Left colon (tissue), 2 donors: ENCODE measurements at places on chromosomes 5 and 9. TPM values are rescaled to one million over a fixed set of nuclear protein-coding genes. Genes with fewer than 3 reads are reported as not detected.
A peak's percentile ranks its signal among the peaks of the same experiment; 100 is the strongest.

Gene LVRN
- total RNA-seq: 2.8 TPM

Gene HTR4
- total RNA-seq: 19.0 TPM

Gene NTRK2
- 2.5 TPM for total RNA-seq

Gene DOCK8
- total RNA-seq: 10.3 TPM

- no peak for DNase-seq
Observed at GRCh38 chr5:78858364-78858763, 126.7 kb downstream of the ARSB start.

DNA sequence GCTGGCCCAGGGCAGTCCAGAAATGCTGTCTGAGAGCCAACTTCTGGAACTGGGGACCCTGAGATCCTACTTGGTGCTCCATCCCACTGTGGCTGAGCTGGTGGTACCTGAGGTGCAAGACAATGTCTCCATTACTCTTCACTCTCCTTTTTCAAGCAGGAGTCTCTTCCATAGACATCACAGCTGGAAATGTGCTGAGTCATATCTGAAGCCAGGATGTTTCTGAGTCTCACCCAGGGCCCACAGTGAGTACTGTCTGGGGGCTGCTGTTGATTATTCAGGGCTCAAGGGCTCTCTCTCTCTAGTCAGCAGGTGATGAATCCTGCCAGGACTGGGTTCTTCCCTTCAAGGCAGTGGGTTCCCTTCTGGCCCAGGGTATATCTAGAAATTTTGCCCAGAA, 145.2 kb upstream of the TAS2R1 start:
- no peak for DNase-seq

DNA sequence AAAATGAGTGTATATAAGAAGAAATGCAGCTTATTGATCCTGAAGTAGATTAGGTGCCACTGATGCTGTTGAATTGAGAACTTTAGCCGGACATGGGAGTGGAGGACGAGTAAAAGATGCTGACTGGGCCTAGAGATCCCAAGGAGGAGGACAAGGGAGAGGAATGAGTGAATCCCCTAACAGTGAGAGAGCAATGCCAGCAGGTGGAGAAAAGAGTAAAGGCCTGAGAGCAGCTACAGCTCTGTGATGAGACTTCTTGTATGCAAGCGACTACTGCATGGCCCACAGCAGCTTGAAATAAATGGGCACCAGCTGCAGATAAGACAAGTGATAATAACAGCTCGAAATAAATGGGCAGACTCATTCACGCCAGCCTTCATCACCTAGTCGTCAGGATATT, 44.5 kb upstream of the JMY start:
- DNase-seq: no peak

GRCh38 chr9:136617746-136618579, 44.8 kb upstream of the EGFL7 start:
- peak; percentile 63 for DNase-seq

- no peak for DNase-seq
Observed at GRCh38 chr5:168137265-168137664, 154.2 kb upstream of the WWC1 start.

- peak; percentile 46 for DNase-seq
Observed at GRCh38 chr9:92669527-92669889, 423 bp downstream of the IPPK start.

- no peak for DNase-seq
Observed at GRCh38 chr5:112183874-112184273, 235.2 kb downstream of the EPB41L4A start.

DNA sequence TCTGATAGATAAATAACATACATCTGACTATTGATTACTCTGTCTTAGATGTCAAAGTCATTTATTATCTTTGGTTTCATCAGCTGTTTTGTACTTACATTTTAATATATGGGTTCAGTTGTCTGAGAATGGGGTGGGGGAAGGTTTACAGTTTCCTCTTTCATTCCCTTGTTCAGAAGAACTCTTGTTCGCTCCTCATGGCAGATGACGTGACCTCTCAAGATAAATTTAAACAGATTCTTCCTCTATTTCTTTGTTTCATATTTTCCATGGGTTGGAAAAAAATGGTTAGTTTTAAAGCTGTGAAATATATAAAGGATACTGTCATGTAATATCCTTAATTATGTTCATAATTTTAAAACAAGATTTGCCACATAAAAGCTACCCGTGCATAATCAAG, 61.4 kb downstream of the TSSK1B start:
- DNase-seq: no peak

- no peak for DNase-seq
Observed at GRCh38 chr5:102200861-102201260, 95.2 kb downstream of the SLCO4C1 start.

GRCh38 chr5:38719403-38719802, 126.4 kb upstream of the OSMR start:
- no peak for DNase-seq

- no peak for DNase-seq
Observed at GRCh38 chr5:131810510-131811249, 13.9 kb upstream of the FNIP1 start.

- DNase-seq: no peak
Observed at GRCh38 chr5:17806818-17807468, 172.7 kb downstream of the TAF11L14 start.

- no peak for DNase-seq
Observed at GRCh38 chr5:178404987-178405386, 172.4 kb upstream of the PHYKPL start.

DNA sequence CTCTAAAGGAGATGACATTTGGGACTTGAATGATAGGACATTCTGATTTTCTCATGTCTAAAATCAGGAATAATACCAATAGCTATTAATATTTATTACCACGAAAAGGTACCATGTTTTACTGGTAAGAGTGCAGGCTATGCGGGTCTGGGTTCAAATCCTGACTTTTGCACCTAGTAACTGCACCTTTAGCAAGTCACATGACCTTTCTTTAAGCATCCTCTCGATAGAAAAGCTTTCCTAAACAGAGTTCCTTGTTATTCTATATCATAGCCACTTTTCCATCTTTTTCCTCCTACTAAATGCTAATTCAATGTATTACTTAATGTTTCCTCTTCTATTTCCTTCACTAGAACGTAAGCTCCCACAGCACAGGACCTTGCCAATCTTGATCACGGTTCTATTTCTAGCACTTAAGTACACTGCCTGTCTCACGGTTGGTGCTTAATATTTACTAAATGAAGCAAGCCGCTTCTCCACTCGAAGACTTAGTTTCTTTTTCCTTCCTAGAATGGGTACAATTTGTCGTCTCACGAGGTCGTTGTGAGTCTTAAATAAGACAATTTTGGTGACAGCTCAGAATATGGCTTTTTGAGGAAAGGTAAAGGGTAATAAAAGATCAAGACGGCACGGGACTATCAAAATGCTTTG, 816 bp downstream of the RBM18 start:
- DNase-seq: no peak

DNA sequence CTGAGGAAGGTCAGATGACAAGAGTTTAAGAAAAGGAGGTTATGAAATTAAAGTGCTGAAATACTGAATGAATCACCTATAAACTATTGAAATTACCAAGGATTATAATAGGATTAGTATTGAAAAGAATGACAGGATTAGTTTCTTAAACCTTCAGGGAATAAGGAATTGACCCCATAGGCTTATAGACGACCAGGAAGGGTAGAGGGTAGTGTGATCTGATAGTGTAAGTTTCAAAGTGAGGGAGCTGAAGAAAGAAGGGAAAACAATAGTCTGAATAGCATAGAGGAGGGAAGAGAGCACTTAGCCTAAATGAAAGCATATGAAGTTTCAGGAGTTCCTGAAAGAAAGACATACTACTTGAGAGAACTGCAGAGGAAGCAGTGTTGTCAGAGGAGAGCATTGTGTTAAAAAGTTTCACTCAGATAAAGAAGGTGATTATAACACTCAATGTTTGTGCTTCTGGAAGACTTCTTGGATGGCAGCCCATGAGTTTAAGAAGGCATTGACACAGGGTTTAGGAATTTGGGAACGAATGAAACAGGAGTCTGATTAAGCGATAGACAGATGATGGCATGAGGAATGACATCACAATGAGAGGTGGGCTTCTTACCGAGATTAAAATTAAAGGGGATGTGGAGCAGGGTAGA, 557.9 kb upstream of the GRAMD2B start:
- no peak for DNase-seq

DNA sequence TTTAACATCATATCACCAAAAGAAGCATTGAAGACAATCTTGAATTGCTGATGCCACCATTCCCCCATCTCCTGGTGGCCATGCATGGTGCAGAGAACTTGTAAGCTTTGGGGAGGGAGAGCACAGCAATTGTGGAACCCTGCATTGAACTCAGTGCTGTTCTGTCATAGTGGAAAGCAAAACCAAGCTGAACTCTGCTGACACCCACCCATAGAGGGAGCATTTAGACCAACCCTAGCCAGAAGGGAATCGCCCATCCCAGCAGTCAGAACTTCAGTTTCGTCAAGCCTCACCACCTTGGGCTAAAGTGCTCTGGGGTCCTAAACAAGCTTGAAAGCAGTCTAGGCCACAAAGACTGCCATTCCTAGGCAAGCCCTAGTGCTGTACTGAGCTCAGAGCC, 37.4 kb upstream of the RUSC2 start:
- DNase-seq: no peak
